ENCODE measurements at places on chromosomes 1 and 21.

GRCh38 chr1:159991513-159991912, 37.5 kb upstream of the SLAMF9 start:
- DNase-seq: peak; percentile 68

- no peak for DNase-seq
These were observed 906.0 kb downstream of the ADGRL2 start for GRCh38 chr1:82706741-82707140.

DNA sequence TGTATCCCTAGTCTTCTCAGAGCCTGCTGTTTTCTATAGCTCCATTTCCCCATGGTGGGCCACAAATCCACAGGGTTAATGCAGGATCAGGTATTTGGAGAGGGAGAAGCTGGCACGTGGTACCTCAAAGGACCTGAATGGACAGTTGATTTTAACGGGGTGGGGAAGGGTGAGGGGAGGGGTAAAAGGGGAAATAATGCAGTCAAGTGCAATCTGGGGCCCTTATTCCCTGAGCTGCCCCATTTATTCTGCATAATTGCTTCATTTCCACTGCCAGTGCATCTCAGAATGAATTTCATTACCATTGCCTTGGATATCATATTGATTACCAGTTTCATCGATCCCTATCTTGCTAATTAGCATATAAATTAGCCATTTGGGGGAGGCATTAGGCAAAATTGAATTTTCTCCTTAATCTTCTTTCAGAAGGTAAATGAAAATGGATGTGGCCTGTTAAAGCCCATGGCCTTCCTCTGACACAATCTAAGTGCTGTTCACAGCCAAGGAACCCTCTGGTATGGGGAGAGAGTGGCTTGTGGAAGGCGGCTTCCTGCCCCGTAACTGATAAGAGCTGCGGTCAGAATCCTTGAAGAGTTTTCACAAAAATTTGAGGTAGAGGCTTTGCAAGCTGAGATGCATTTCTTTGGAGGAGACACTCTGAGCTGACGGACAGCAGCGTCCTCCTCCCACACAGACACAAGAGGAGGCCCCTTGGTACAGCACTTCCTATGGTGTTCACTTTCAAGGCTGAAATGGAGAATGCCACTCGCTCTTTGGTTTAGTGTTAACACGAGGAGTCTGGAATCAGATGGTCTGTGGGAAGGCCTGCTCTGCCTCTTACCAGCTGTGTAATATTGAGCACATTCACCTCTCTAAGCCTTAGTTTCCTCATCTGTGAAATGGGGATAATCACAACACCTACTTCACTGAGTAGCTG, 34.4 kb downstream of the PHC2 start:
- DNase-seq: no peak

DNA sequence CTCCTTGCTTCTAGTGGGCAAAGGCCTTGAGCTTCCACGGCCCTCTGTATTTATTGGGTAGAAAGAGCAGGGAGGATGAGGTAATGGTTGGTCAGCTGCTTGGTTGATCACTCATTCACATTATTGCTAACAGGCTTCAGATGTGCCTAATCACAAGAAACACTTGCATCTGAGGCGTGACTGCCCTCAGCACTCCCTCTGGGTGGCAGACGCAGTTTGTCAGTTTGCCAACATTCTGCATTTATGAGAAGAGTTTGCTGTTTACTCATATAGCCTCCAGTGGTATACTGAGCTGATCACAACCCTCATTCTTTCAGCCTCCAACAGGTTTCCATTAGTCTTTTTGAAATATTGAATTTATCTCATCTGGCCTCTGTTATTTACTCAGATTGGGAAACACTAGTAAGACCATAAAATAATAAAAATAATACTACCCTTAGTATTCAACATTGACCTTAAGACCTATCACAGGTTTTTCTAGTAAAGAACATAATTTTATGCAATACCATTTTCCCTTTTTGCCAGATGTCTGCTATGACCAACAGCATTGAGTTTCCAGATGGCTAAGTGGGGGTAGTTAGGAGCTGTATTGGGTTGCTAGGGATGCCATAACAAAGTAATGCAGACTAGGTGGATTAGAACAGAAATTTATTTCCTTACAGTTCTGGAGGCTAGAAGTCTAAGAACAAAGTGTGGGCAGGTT, 53.3 kb downstream of the PTGFR start:
- no peak for DNase-seq

- DNase-seq: no peak
These were observed 213.0 kb upstream of the CACYBP start for GRCh38 chr1:174786760-174787159.

GRCh38 chr1:223827193-223827663, 18.5 kb downstream of the TP53BP2 start:
- peak; percentile 73 for DNase-seq

DNA sequence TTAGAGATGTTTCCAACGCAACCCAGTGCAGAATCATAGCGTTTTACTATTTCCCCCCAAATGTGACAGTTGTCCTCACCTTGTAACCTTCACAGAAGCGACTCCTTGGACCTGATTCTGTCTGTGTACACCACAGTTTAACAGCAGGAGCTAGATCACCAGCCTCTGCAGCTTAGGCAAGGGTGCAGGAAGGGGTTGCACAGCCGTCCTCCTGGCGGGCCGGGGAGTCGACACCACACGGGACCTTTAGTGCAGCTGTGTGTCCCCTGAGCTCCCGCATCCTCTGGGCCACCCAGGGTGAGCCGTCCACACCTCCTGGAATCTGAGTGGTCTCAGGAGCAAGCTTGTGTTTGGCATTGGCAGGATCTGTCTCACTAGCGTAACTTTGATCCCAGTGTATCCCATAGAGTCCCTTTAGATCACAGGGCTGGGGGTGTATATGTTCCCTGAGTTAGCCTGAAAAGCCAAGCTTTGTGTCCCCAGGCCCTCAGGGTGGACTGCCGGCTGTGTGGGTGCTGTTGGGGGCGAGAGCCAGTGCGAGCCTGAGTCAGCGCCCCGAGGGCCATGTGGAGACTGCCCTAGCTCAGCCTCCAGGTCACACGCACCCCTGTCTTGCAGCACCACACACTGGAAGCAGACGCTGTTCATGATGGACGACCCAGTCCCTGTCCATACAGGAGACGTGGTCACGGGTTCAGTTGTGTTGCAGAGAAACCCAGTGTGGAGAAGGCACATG, 27.5 kb downstream of the PRMT2 start:
- no peak for DNase-seq

GRCh38 chr1:151512326-151512725, 1.1 kb downstream of the CGN start:
- no peak for DNase-seq

DNA sequence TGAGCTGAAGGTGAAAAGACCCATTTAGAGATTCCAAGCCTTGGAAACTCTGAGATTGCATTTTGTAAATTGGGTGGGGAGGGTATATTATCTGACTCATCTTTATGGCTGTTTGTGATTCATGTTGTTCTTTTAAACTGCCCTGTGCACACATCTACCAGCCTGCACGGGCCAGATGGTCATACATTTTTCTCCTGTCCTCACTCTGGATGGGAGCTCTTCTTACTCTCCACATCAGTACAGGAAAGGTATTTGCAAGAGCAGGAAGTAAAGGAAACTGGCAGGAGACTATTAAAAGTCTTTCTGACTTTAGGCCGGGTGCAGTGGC, 14.3 kb upstream of the NMNAT2 start:
- no peak for DNase-seq

GRCh38 chr1:224698015-224698451, 81.9 kb downstream of the CNIH3 start:
- no peak for DNase-seq

DNA sequence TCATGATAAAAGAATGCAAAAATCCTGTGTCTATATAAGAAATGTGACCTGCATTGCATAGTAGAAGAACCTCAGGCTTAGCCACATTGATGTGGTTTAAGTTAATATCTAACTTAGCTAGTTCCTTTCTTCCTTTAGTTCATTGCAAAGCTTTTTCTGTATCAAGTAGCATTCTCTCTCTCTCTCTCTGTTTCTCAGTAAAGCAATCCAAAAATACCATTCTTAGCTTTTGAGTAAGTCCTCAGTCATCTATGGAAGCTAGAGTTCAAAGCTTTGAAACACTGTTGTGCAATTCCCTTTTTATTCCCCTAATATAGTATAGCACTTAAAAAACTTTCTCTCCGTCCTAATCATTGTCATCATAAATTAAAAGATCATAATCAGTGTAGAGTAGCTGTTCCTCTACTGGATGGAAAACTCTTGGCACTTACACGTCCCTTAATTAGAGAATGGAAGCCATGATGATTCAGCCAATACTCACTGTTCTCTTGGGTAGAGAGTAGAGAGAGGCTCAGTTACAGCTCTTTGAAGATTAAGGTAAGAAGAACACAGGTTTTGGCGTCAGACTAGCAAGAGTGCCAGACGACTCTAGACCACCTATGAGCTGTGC, 350.3 kb upstream of the LYPLAL1 start:
- no peak for DNase-seq

DNA sequence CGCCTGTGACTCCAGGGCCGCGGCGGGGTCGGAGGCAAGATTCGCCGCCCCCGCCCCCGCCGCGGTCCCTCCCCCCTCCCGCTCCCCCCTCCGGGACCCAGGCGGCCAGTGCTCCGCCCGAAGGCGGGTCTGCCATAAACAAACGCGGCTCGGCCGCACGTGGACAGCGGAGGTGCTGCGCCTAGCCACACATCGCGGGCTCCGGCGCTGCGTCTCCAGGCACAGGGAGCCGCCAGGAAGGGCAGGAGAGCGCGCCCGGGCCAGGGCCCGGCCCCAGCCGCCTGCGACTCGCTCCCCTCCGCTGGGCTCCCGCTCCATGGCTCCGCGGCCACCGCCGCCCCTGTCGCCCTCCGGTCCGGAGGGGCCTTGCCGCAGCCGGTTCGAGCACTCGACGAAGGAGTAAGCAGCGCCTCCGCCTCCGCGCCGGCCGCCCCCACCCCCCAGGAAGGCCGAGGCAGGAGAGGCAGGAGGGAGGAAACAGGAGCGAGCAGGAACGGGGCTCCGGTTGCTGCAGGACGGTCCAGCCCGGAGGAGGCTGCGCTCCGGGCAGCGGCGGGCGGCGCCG, at the start of gene SIM2:
Gene SIM2, plus strand, starts transcription at position 135 of the 565 bp plus-strand sequence. CDS start 632 bp downstream, outside the sequence.
- DNase-seq: no peak

GRCh38 chr1:224539971-224540370, 76.1 kb upstream of the CNIH3 start:
- DNase-seq: peak; percentile 83

- DNase-seq: no peak
These were observed 690.5 kb downstream of the BRINP3 start for GRCh38 chr1:189787201-189787600.

GRCh38 chr1:71054281-71054731, 6.7 kb upstream of the PTGER3 start:
- no peak for DNase-seq

- no peak for DNase-seq
These were observed 83.7 kb upstream of the LRRC8D start for GRCh38 chr1:89736937-89737733.

- no peak for DNase-seq
These were observed 95.9 kb downstream of the USP25 start for GRCh38 chr21:15825700-15826099.

DNA sequence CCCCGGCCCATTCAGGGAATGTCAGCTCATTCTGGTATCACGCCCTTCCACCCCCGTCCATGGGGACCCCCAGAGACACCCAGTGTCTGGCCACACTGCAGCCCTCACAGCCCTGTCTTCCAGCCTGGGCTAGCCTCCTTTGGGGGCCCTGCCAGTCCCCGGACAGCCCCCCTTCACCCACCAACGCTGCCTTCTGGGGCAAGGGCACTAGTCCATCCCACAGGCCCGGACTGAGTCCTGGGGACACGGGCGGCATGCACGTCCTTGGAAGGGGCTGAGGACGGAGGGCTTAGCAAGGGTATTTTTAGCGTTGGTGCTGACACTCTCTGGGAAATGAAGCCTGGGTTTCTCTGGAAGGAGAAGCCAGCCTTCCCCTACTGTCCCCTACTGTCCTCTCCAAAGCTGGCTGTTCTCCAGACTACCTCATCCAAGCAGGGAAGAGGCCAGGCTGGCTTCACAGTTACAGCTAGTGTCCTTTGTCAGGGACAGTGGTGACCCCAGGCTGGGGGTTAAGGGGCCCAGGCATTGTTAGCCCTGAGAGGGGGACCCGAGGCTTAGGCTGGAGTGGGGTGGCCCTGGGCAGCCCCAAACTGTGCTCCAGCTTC, 39.5 kb downstream of the COQ8A start:
- DNase-seq: no peak

- no peak for DNase-seq
These were observed 15.3 kb upstream of the OR6K3 start for GRCh38 chr1:158735848-158736247.

- DNase-seq: no peak
These were observed 50.8 kb upstream of the POU3F1 start for GRCh38 chr1:38097284-38097898.

DNA sequence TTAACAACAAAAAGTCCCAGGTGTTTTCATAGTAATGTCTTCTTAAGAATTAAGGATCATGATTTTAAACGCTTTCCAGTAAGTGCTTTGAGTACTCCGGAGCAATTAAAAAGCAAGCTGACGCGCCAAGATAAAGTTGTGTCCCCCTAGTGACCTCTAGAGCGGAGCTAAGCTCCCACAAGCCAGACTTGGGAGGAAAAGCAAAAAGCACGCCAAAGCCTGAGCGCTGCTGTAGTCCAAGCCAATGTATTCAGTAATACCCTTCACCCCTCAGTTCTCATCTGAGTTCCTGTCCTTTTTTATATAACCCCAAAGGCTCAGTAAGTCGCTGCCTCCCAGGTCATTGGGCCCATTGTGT, 3.5 kb upstream of the SLC44A5 start:
- DNase-seq: no peak

- no peak for DNase-seq
These were observed 975.7 kb upstream of the ADGRL4 start for GRCh38 chr1:79982211-79982610.

DNA sequence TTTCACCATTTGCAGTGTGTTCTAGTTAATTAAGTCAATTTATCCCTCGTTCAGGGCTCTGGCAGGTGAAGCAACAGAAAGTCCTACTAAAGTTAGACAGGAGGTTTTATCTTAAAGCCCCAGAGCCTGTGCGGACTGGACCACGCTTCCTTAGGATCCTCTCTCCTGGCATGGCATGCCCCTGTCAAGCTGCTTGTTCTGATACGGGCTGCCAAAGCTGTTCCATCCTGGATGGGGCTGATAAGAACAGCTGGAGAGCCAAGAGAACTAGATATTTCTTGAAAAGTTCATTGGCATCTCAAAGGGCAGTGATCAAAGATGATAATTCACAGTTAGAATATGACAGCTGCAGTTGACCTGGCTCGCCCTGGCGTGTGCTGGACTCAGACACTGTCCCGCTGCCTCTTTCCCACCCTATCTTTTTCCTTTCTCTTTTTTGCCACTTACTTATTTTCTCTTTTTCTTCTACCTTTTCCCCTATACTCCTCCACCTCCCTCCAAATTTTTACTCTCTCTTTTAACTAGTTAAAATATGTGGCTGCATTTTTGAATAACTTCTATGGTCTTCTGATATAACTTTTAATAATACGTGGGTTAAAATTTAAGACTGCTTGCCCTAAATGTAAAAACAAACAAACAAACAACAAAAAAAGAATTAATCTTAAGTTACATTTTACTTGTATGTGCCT, 96.7 kb downstream of the ABCA4 start:
- DNase-seq: no peak

All from suppressor macrophage treated with lipopolysaccharide for 4 hours (primary cell).